Omental fat pad (tissue), 4 donors: ENCODE measurements at places on chromosomes 5 and 9.
A peak's percentile ranks its signal among the peaks of the same experiment; 100 is the strongest.

- no peak for DNase-seq
Measured at GRCh38 chr5:56910210-56910965, 992 bp downstream of the SETD9 start.

DNA sequence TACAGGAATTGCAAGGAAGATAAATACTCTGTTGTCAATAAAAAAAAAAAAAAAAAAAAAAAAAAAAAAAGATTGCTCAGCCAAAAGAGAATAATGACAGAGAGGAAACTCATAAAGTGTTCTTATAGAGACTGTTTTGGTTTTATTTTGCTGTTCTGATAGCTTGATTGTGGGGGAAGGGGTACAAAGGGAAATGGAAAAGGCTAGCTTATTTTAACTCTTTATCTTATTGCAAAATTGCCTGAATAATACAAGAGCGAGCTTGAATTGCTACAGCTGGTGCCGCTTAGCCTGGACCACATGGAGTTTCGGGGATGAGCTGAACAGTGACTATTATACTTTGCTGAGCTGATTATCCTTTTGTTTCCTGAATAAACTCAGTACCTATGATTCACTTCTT, 31.0 kb upstream of the SHISAL2B start:
- no peak for DNase-seq

- no peak for DNase-seq
Measured at GRCh38 chr5:16326137-16326536, 139.5 kb downstream of the ZNF622 start.

DNA sequence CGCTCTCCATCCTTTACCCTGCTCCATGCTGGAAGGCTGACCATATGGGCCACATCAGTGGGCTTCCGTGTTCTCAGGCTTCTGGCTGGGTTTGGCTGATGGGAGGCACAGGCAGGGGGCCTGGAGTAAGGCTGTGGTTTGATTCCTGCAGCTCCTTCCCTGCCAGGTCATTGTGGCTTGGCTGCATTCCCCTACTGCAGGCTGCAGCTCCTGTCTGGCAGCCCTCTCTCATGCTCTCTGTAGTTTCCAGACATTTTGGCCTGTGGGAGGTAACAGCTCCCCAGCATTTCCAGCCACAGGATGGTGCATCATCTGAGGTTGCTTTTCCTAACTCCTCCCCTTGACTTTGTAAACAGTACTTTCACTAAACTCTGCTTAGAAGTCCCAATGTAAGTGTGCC, 102.0 kb upstream of the PTPN3 start:
- no peak for DNase-seq

DNA sequence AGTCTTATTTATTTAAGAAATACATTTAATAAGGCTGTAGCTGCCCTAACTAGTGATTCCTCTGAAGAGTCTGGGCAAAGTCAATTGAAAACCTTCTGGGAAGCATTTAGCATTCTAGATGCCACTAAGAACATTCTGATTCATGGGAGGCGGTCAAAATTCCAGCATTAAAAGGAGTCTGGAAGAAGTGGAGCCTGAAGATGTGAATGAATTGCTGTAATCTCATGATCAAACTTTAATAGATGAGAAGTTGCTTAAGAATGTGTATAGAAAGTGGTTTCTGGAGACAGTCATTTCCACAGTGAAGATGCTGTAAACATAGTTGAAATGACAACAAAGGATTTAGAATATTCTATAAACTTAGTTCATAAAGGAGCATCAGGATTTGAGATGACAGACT, 61.4 kb downstream of the WDR41 start:
- no peak for DNase-seq

- no peak for DNase-seq
Measured at GRCh38 chr9:73149371-73150067, 2.1 kb upstream of the ANXA1 start.

GRCh38 chr5:52870448-52870847, 82.7 kb downstream of the ITGA1 start:
- DNase-seq, result no peak

DNA sequence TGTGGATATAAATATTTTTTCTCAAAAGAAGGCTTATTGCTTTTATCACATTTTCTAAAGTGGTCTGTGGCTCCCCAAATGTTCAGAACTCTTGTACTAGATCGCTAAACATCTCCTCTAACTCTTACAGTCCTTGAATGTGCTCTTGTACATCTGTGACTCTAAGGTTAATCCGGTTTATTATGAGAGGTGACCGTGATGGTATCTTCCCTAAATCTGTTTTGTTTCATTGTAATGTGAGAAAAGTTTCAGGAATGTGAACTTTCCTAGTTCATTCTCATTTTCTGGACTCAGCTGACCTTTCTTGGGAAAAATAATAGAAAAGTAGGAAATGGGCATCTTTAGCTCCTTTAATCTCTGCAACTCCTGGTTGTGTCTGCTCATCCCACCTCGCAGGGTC, 94.5 kb upstream of the CD180 start:
- DNase-seq, result no peak

- no peak for DNase-seq
Measured at GRCh38 chr9:27118916-27119315, 9.9 kb downstream of the TEK start.

GRCh38 chr9:96113032-96113431, 188.9 kb downstream of the HSD17B3 start:
- no peak for DNase-seq

- DNase-seq, result no peak
Measured at GRCh38 chr5:98880598-98880997, 48.2 kb downstream of the CHD1 start.

- peak; percentile 7 for DNase-seq
Measured at GRCh38 chr9:93645149-93645889, 68.9 kb downstream of the PHF2 start.

DNA sequence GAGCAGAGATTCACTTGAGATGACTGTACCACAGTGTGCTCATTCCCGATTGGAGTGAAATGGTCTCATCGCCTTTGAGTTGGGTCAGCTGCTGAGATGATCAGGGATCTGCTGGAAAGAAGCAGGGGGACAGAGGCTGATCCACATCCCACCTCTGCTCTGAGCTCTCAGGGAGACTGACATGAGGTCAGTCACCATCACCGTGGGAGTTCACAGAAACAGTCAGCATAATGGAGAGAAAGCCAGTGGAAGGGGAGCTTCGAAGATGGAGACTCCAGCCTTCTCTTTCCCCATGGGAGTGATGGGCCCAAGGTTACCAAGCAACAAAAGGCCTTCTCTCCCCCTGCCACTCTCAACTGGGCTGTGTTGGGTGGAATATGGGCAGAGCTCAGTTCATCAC, 276.4 kb downstream of the CDK5RAP2 start:
- no peak for DNase-seq

DNA sequence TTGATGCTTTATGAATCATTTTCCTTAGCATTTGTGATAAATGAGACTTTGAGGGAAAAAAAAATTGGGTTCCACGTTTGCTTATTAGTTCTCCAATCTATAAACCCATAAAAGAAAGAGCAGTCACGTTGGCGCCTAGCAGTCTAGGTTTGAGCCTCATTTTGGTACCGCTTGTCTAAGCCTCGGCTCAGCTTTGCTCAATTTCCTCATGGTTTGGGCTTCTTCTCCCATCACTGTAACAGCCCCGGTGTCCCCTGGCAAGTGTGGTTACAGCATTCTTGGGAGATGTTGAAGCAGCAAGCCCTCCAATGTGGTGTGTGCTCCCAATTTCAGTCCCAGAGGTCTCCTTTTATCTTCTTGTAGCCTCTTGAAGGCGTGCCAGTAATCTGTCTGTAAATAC, 578.4 kb downstream of the CDK5RAP2 start:
- DNase-seq, result no peak

DNA sequence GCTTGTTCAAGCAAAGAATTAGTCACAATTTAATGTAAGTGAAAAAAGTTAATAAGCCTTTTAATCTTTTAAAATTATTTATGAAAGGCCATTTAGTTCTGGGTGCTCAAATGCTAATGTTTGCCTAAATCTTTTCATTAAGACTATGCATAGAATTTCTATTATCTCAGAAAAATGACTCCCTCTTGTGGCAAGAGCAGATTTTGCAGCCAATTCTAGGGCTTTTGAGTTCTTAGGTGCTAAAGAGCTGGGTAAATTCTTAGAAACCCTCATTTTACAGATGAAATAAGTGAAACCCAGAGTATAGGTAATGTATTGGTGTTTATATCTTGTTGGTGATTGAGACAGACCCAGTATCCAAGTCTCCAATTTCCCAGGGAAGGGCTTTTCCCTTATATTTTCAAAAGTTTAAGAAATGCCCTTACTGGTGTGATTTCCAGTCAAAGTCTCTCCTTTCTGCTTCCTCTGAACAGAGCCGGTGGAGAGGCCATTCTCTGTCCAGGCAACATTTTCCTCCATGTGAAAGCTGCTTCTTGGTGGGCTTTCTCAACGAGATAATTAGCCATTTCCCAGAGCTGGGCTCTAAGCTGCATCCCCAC, 24.1 kb upstream of the PCSK5 start:
- DNase-seq, result peak; percentile 34

DNA sequence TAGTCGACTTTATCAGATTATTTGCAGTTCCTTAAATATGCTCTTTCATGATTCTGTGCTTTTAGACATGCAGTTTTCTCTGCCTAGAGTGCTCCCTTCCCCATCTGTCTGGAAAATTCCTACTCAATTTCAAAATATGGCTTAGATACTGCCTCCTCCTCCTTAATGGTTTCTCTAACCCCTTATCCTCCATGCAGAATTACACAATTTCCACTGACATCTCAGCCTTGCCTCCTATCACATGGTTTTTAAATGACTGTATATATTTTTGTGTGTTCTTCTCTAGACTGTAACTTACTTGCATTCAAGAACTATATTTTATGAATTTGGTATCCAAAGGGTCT, 85.2 kb downstream of the SLC44A1 start:
- DNase-seq, result no peak

DNA sequence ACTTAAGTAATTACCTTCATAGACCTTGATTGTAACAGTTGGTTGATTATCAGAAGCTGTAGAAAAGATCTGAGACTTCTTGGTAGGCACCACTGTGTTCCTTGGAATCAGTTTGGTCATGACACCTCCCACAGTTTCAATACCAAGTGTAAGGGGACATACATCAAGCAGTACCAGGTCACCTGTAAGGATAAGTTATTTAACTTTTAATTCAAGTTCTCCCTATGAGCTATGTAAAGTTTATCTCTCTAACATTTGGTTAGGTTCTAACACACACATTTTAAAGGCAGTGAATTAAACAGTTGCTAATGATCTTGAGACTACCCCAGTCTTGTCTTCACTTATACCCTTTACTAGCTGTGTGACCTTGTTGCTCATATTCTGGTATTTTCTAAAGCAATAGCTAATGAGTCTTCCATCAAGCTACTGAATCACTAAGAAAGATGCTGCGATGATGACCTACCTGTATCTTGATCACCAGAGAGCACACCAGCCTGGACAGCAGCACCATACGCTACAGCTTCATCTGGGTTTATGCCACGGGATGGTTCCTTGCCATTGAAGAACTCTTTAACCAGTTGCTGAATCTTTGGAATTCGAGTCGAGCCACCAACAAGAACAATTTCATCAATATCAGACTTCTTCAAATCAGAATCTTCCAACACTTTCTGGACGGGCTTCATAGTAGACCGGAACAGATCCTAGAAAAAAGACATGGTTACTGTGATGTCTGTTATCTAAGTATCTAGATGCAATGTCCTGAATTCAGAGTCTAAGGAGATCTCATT, 2.8 kb downstream of the HSPA5 start:
- DNase-seq, result no peak

DNA sequence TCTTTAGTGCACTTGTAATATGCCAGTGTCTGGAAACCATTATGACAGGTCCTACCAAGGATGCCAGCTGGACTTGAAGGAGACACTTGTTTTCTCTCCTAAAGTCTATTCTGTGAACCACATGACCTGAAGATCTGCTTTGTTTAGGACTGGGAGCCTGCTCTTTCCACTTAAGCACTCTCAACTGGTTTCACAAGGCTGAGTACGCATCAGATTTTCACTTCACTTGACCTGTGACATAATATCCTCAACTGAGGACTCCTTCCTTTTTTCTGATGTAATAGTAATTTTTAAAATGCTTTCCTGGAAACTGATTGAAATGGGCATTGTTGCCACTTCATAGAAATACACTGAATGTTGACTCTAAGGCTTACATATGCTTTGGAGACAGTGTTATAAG, 52.2 kb downstream of the PDE8B start:
- no peak for DNase-seq

DNA sequence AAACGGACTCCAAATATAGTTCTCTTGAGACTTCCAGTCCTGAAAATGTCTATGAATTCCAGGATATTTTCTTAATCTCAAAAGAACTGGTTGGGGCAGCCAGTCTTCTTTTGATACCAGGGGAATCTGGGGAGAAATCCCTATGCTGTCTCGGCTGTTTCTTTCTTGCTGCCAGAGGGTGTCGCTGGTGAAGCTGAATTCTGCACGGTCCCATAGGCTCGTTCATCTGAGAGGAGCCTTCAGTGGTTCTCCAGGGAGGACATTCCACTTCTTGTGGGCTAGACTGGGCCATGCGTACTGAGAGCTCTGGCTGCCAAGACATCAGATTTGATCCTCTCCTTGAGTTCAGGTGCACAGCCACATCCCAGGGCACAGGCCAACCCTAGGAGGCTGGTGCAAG, 155.0 kb upstream of the CLINT1 start:
- DNase-seq, result no peak

DNA sequence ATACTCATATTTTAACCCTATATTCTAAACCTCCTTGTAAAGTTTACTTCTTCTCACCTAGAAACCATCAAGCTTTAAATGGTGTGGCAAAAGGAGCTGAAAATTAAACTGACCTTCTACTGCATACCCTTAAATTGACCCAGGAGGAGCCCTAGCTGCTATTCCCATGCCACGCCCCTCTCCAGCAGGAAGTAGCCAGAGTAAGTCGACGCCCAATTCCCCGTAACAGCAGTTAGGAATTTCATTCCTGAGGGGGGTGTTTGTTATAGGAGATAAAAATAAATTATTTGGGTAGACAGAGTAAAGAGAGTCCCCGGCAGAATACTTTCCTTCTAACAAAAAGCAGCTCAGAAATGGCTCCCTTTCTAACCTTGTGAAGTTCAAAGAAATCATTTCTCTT, 111.8 kb upstream of the FAM174A start:
- DNase-seq, result no peak

- no peak for DNase-seq
Measured at GRCh38 chr9:2764353-2764752, 47.0 kb downstream of the KCNV2 start.

GRCh38 chr5:127702926-127703561, at the start of gene CCDC192:
TSS of gene CCDC192 (plus strand) at chr5:127703391. CDS start at chr5:127703446, 55 bp downstream.
- no peak for DNase-seq

DNA sequence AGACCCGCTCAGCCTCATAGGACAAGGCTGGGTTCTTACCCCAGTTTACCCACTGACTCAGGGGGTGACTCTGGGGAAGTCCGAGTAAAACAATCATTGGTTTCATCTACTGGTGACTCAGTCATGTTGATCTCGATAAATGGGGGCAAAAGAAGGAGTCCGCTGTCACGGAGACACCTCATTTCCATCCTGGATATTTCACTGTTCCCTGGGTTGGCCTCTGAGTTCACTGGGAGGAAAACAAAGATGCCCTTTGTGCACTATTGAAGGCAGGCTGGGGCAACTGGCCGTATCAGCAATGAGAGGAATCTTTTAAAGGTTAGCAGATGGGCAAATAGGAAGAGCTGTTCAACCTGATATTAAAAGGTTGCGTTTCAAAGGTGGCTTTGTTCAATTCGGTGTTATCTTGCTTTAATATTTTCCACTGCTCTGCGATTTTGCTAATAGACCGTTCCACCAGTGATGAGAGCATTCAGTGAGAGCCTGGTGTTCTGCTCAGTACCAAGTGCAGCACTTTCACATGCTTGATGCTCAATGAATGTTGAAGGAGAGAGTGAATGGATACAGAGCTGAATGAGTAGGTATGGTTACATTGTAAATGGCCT, 110.2 kb upstream of the EGFLAM start:
- DNase-seq, result no peak

GRCh38 chr9:27451207-27451797, 72.8 kb upstream of the IFNK start:
- DNase-seq, result no peak

GRCh38 chr9:89899573-89899972, 294.8 kb downstream of the GADD45G start:
- no peak for DNase-seq
